ENCODE measurements at places on chromosomes 7 and 10.
A peak's percentile ranks its signal among the peaks of the same experiment; 100 is the strongest.

DNA sequence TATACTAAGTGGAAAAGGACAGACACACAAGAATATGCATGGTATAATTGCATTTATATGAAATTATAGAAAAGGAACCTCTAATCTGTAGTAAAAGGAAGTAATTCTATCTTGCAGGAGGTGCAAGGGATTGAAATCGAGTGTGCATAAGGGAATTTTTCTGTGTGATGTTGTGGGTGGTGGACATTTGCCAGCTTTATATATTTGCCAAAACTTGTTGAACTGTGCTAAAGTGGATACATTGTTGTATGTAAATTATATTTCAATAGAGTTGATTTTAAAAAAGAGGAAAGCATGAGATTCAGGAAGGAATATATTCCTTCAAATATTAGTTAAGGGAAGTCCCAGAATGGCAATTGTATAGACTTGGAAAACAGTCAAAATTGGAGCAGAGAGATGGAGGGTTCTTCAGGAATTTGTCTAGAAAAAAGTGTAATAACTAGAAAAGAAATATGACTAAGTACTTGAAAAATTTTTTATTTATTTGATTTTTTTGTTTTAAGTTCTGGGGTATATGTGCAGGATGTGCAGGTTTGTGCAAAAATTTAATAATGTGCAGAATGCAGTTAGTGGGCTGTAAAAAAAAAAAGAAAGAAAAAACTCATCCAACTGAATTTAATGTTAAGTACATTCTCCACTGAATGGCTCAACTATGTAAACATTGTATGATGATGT is 96.1 kb downstream of the ARL4A start:
- no peak for DNase-seq

- DNase-seq = no peak
Measured at GRCh38 chr10:1628757-1629156, 108.6 kb downstream of the ADARB2 start.

DNA sequence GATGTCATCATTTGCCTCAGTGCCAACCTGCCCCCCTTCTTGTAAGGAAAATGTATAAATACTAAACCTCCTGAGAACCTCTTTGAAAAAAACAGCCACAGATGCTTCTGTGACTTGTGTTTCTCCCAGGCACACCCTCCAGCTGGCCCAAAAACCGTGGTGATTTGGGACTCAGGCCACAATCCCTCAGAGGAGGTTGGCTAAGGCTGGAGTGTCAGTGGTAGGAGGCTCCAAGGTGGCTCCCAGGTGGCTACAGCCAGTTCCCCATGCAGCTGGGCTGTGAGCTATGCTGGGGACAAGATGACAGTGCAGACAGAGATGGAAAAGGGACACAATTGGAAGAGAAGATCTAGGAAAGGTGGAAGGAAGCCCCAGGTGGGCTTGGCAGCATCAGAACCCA is 104.7 kb downstream of the CPXM2 start:
- DNase-seq = no peak

DNA sequence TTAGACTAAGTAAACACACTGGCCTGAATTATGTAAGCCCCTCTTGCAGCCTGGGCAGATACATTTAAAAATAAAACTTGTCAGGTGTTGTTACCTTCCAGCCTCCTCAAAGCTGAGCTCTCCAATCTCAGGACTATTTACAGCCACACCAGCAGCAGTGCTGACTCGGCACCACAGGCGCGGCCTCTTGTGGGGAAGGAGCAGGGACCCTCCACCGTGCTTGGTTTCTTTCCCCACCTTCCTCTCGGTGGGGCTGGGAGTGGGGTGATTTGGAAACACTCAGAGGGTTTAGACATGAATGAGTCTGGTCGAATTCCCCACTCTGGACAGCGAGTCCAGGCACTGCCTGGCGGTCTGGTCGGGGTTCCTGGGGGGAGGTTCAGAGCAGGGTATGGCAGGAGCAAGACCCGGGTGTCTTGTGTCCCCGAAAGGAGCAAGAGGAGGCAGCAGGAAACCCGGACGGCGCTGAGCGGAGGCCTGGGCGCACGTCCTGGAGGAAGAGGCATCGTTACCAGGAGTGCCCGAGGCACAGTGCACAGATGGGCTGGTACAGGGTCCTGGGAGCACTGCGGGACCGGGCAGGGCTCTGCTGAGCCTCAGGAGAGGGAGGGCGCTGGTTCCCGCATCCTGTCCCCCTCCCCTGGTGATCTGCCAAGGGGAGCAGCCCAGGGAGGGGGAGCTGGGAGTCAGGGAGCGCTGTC is 29.2 kb upstream of the CFAP46 start:
- no peak for DNase-seq

DNA sequence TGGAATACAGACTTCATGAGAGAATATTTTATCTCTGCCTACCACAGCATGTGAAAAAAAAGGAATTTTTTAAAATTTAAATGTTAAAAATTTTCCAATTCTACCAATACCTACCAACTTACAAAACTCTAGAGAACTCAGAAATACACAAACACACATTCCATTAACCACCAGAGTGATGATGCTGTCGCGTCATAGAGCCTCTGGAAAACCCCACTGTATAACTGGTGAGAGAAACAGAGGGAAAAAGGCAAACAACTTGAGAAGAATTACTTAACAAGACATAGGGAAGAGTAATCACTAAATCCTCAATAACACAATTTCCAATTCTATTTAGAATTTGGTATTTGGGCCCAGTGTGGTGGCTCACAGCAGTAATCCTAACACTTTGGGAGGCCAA is 6.2 kb upstream of the SPOCK2 start:
- DNase-seq = no peak

GRCh38 chr10:101136007-101136707 is 5.1 kb downstream of the TLX1 start:
- DNase-seq = no peak

- peak; percentile 50 for DNase-seq
Measured at GRCh38 chr7:151368136-151368571, 26.5 kb downstream of the NUB1 start.

DNA sequence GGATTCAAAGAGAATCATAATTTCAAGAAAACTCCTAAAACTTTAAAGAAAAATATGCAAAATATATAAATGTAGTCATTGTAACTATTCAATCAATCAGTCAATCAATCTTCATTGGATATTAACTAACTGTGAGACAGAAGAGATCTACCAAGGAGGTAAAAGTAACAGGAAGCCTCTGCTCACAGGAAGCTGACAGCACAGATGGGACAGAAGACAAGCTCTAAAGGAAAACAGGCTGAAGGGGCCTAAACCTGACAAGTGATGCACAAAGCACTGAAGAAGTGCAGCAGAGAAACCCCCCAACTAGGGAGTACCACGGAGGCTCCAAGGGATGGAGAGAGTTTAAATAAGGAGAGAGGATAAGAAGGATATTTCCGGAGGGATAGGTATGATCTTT is 173.0 kb downstream of the SKAP2 start:
- DNase-seq = no peak

DNA sequence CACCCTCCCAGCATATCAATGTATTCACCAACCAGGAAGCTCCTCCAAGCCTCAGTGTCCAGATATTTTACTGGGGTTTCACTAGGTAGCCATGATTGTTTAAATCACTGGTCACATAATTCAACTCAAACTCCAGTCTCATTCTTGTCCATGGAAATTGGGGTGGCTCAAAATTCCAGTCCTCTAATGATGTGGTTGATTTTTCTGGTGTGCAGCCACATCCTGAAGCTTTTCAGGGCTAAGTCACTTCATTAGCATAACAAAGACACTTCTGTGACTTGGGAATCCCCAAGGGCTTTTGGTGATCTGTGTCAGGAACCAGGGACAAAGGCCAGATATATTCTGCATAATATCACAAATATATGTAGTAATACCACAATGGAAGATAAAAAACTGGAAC is 786.9 kb upstream of the IGFBP3 start:
- DNase-seq = no peak

DNA sequence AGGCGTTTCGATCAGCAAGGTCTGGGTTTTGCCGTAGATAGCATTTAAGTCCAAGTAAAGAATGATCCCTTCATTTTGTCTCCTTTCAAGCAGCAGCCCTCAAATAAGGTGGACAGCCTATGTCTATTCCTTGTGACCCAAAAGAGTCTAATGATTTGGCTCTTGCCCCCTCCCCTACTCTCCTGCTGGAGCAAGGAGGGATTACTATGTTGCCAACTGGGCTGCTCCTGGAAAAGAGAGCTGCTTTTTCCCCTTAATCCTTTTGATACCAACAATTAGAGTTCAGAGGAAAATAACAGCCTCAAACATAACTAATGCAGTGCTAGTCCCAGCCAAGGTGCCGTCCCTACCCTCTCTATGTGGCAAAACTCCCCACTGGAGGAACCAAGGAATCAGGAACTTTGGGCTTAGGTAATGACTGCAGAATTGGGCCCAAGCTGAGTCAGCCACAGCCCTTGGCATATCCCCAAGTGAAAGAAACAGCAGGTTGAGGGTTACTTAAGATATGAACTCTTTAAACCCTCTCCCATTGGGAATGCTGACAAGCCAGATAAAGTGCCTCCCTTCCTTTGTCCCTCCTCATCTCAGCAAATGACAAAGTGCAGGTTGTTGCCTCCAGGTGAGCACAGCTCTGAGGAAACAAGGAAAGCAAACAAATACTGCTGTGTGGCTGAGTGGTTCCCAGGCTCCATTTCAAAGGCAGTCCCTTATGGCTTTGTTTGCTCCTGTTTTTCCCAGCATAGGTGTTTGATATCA is 643.7 kb downstream of the INHBA start:
- DNase-seq = no peak

GRCh38 chr10:53957401-53957800 is 843.6 kb downstream of the PCDH15 start:
- no peak for DNase-seq

DNA sequence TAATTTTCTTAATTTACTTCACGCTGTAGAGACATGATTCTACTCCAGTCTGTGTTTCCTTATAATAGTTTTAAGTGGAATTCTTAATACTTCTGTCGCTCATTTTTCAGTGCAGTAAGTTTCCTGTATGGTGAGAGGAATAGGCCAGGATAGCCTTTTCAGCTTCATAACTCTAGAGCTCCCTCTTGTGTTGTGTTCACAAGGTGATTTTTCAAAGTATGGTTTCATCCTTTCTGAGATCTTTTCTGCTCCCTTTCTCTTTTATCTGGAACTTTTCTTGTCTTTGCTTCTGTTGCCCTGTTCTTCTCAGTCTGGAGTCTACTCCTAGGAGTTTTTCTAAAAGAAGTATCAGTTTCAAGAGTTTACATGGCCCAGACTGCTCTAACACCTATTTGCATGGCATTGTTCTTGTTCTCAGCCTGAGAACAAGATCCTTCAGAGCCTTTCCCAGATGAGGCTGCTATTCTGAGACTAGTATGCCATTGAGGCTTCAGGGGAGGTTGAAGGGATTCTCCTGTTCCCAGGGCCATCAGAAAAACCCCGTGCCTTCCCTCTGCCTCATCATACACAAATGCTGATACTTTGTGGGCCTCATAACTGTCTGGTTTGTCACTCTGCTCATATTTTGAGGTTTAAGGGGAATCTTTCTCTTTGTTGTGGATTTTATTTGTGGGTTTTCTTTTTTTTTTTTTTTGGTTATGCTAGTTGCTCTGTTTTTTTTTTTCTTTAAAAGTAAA is 21.8 kb downstream of the NET1 start:
- DNase-seq = no peak

DNA sequence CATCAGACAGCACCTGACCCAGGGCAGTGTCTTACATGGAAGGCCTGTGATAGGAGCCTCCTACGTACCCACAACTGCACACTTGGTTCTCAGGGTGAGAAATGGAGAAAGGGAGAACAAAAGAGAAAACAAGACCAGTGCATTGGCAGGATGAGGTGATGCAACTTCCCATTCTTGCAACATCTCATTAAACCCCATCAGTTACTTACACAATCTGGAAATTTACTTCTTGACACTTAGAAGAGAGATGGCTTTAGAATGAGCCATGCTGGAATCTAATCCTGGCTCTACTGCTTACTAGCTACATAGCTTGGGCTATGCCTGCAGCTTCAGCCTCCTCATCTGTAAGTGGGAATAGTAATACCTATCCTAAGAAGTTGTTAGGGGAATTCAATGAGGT is 391.7 kb downstream of the KCNMA1 start:
- no peak for DNase-seq

DNA sequence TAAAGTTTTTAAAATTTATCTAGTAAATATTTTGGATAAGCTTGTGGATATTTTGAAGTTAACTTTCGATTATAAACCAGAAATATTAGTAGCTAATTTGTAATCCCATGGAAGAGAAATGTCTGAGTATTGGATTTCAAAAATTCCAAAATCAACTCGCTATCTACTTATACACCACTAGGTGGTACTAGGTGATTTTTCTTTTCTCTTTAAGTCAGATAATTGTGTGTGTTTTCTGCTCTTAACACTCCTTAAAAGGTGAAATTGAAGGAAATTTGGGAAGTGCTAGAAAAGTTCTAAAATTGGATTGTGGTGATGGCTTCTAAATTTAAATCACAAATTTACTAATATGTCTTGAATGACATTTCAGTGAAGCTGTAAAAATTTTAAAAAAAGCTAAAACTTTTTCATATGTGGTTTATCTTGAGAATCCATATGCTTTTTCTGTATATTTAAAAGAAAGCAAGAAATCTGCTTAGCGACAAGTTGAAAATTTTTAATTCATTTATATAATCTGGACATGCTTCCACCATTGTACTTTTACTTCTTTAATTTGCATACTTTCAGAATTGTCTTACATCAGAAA is 90.2 kb downstream of the IPMK start:
- DNase-seq = peak; percentile 1

GRCh38 chr10:67925449-67926005 is 41.1 kb downstream of the SIRT1 start:
- no peak for DNase-seq

DNA sequence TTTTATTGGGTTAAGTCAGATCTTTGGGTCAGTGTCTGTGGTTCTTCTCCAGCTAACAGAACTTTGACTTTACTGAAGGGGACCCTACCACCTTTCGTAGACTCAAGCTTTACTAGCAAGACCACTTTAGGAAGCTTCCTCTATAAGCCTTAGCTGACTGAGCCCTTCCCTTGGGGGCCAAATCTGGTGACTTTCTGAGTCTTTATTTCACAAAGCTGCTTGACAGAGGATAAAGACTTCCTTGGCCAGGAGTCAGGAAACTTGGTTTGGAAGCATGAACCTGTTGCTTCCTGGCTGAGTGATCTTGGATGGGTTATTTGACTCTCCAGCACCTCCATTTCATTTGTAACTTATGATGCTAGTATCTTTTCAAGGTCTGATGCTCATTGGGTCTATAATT is 466.7 kb downstream of the TYW1 start:
- no peak for DNase-seq

- DNase-seq = no peak
Measured at GRCh38 chr10:55631071-55631654, 729.9 kb downstream of the ZWINT start.

- DNase-seq = no peak
Measured at GRCh38 chr10:18498998-18499397, 152.4 kb downstream of the NSUN6 start.

GRCh38 chr7:22001345-22002004 is 55.8 kb upstream of the CDCA7L start:
- no peak for DNase-seq

GRCh38 chr7:85226361-85227085 is 39.7 kb upstream of the SEMA3D start:
- DNase-seq = no peak

GRCh38 chr10:127197154-127197432 is 702 bp upstream of the INSYN2A start:
- no peak for DNase-seq

- no peak for DNase-seq
Measured at GRCh38 chr10:123614888-123615287, 51.3 kb upstream of the GPR26 start.

GRCh38 chr10:77074104-77074624 is 563.4 kb downstream of the KCNMA1 start:
- DNase-seq = no peak

All from NCI-H187 treated with DMSO at 0.1 percent for 48 hours (cell line).